ENCODE measurements at places on chromosomes 1 and 21.
A peak's percentile ranks its signal among the peaks of the same experiment; 100 is the strongest.

GRCh38 chr1:94713472-94714141, 106.5 kb upstream of the SLC44A3 start:
- no peak for DNase-seq

DNA sequence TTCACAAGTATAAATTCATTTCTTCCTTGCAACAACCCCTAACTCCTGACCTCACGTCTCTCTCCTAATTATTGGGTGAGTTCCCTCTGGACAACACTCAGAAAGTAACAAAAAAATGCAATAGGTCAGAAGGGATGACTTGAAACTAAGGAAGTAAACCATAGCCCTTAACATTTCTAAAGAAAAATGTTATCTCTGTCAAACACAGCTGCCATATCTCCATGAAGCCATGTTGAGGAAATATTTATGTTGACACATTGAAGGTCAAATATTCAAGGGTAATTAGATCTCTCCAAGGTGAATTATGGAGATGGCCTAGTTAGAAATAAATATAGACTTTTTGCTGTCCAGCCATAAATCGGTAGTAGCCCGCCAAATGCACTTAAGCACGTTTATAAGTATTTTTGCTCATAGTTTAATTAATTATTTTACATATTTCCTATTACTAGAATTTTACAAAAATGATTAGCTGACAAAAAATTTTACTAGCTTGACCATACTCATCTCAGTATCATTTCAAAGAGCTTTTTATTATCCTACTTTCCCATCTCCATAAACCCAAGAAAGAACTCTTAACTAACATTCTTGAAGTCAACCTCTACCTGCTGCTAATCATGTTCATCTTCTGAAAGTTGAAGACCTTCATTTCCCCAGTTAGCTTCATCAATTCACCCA, 160.1 kb upstream of the PKN2 start:
- no peak for DNase-seq

DNA sequence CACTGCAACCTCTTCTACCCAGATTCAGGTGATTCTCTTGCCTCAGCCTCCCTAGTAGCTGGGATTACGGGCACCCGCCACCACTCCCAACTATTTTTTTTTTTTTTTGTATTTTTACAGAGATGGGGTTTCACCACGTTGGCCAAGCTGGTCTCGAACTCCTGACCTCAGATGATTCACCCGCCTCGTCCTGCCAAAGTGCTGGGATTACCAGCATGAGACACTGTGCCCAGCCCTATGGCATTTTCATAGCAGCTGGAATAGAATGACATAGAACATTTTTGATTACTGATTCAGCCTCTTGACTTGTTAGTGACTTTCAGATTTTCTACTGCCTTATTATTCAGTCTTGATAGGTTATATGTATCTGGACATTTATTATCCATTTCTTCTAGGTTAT, 1046.2 kb downstream of the AMY1C start:
- no peak for DNase-seq

GRCh38 chr21:24649691-24650090, 957.6 kb downstream of the MRPL39 start:
- no peak for DNase-seq

GRCh38 chr1:232951180-232951579, 769 bp downstream of the NTPCR start:
- DNase-seq, result no peak

DNA sequence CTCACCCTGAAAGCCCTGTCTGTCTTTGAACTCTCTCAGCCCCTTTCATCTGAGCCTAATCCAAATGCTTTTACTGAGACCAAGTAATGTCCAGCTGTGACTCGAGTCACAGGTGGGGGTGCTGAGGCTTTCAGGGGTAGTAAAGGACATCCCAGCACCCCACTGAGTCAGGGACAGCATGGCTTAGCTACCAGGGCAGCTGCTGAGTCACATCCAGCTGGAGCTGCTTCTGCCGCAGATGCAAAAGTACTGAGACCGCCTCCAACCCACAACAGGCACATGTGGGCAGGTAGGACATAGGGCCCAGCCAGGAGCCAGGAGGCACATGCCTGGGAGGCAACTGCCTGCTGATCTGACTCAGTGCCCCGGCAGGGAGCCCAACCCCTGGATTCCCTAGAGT, 6.7 kb upstream of the VSIG8 start:
- DNase-seq, result no peak

GRCh38 chr1:76006234-76006633, 68.3 kb upstream of the ST6GALNAC3 start:
- no peak for DNase-seq

- peak; percentile 15 for DNase-seq
Measured at GRCh38 chr1:236280438-236281197, 1.1 kb downstream of the ERO1B start.

DNA sequence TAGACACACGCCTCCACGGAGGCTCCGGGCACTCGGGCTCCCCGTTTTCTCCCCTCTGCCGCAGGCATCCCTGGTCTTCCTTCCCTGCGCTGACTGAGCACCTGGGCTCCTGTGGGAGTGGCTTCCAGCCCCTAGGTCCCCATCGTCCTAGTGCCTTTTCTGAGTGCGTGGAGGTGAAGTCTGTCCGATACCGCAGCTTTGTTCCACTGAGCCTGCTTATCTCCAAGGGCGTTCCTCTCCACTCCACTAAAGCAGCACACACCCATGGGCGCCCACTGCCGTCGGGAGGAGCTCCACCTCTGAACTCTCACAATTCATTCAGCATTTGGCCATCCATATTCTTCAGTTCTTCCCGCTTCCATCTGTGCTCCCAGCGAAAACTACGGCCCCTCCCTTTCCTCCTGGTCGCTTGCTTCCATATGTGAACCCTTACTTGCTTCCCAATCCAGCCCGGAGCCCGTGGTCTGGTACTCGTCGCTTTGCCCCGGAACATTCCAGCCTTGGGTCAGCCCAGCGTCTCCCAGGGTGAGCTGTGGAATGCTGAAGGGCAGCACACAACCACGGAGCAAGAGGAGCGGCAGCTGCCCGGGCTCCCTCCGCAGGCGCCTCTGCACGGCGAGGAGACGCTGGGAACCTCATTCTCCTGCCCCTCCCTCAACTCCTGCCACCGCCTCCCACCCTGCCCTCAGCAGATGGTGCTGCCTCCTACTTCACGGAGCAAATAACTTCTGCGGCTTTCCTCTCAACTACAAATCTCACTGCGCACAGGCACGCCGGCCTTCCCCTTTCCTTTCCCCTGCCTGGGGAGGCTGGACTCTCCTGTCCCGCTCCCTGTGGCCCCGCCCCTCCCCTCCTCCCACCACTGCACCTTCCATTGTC, 27.5 kb downstream of the ATP8B2 start:
- peak; percentile 27 for DNase-seq

- DNase-seq, result no peak
Measured at GRCh38 chr1:88462096-88462487, 222.0 kb upstream of the PKN2 start.

GRCh38 chr1:16978139-16978538, 2.3 kb downstream of the MFAP2 start:
- no peak for DNase-seq

GRCh38 chr21:15219039-15219438, 154.2 kb upstream of the NRIP1 start:
- DNase-seq, result no peak

- DNase-seq, result no peak
Measured at GRCh38 chr1:58597076-58597475, 20.0 kb upstream of the TACSTD2 start.

DNA sequence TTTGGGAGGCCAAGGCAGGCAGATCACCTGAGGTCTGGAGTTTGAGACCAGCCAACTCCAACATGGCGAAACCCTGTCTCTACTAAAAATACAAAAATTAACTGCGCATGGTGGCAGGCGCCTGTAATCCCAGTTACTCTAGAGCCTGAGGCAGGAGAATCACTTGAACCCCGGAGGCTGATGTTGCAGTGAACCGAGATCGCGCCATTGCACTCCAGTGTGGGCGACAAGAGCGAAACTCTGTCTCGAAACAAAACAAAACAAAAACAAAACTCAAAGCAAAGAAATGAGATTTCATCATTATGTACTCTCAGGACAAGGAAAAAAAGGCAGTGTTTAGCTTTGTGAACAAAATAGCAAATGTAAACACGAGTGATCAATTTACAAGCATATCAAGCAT, 61.0 kb downstream of the LAMC2 start:
- no peak for DNase-seq

DNA sequence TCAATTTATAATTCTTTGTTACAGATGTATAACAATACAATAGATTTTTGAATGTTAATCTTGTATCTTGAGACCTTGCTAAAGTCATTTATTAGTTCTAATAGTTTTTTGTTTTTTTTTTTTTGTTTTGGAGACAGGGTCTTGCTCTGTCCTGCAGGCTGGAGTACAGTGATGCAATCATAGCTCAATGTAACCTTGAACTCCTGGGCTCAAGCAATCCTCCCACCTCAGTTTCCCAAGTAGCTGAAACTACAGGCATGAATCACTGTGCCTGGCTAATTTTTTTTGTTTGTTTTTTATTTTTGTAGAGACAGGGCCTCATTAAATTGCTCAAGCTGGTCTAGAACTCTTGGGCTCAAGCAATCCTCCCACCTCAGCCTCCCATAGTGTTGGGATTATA, 26.2 kb upstream of the DIPK1A start:
- DNase-seq, result no peak

- no peak for DNase-seq
Measured at GRCh38 chr1:153771261-153771660, 3.9 kb upstream of the SLC27A3 start.

GRCh38 chr1:151133018-151133806, 13.2 kb downstream of the SEMA6C start:
- DNase-seq, result no peak

- DNase-seq, result no peak
Measured at GRCh38 chr1:60870269-60870865, 212.0 kb upstream of the NFIA start.

- no peak for DNase-seq
Measured at GRCh38 chr1:92203105-92203504, 14.6 kb upstream of the C1orf146 start.

DNA sequence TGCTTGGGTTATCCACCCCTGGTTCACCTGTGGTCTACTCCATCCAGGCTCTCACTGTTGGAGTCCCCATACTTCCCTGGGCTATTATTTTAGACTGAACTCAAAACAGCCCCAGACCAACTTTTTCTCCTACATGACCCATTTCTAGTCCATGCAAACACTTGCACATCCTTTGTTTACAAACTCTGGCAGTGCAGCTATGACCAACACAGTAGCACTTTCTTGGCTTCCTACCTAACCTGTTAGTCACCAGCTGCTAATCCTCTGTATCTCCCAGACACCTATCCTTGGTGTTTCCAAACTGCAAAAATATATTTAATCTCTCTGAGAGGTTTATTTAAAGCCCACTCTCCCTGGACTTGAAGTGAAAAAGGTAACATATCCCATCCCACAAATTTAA, 90.8 kb downstream of the DDAH1 start:
- no peak for DNase-seq

DNA sequence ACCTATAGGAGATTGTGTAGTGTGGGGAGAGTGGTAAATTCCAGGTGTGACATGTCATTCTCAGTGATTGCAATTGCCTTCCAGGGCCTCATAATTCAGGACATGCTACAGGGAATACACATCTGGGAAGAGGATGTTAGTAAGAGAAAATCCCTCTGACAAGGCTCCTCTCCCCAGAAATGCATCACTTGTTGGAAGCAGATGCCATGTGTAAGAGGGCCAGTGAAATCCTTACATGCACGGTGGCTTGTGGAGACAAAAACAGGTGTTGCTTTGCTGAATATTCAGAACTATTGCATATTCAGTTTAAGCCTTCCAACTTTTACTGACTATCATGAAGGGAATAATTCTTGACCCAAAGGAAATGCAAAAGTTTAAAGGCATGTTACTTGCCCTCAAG, 503.4 kb downstream of the NEGR1 start:
- DNase-seq, result no peak

DNA sequence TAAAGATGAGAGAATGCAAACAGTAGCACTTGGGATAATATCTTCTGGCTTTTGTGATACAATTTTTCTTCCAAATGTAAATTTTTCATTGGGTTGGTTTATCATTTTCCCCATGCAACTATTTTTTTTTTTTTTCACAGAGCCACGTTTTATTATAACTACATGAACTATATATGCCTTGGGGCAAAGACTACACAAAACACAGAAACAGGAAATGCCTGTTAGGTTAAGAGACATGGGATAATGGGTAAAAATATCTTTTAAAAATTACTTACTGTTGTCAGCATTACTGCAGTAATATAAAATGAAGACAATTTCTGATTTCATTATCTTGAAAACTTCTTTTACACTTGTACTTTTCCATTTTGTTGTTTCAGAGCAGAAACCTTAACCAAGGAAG, 74.6 kb downstream of the DISP1 start:
- no peak for DNase-seq

DNA sequence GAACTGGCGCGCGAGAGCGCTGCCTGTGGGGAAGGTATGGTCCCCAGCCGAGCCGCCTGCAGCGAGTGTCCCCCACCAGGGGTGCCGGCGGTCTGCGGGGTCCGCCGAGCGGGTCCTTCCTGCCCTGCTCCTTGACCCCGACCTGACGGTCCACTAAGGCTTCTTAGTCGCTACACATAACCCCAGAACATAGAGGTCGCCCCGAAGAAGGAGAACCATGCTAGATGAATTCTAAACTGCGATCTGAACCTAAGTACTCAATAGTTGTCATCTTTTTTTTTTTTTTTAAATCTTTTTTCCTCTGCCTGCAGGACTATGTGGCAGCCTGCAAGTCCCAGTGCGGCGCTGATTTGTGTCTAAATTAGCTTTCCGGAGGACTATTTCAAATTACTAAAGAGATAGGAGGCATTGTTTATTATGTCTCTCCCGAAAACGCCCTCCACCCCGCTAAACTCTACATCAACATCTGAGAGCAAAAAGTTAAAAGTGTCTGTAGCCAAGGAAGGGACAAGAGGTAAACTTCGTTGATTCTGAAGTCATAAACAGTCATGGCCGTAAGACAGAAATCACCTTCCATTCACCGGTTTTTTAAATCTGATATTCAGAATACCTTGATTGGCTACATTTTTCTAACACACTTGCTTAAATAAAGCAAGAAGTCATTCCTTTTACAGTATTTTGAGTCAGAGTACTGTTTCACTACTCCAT, 476 bp downstream of the AXDND1 start:
- no peak for DNase-seq

GRCh38 chr1:38269923-38270848, 223.6 kb upstream of the POU3F1 start:
- DNase-seq, result no peak

GRCh38 chr1:84006591-84006990, 7.7 kb upstream of the TTLL7 start:
- no peak for DNase-seq

GRCh38 chr1:96931136-96931535, 209.6 kb downstream of the PTBP2 start:
- no peak for DNase-seq

- no peak for DNase-seq
Measured at GRCh38 chr1:94022471-94023189, 98.3 kb downstream of the ABCA4 start.

DNA sequence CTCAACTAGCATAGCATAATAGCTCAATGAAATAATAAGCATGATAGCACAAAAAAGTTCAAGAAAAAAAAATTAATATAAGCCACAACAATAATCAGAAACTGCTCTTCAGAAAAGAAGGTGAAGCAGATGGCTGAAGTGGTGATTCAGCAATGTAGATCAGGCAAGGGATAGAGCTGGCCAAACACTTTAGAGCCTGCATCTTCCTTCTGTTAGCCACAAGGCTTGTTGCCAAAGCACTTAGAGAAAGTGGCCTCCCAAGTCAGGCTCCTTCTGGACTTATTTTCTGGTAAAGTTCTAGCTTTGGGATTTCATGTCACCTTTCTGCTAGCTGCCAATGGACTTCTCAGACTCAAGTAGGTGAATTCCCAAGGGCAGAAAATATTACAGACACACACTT, 60.3 kb upstream of the C1orf87 start:
- no peak for DNase-seq
